ENCODE measurements at places on chromosomes 5 and 9.

- DNase-seq, result no peak
These were observed 115.8 kb upstream of the RPS23 start for GRCh38 chr5:82393951-82394350.

GRCh38 chr5:35884191-35884769, 27.6 kb downstream of the IL7R start:
- peak; percentile 28 for DNase-seq

- no peak for DNase-seq
These were observed 18.6 kb upstream of the SMIM15 start for GRCh38 chr5:61180886-61181285.

DNA sequence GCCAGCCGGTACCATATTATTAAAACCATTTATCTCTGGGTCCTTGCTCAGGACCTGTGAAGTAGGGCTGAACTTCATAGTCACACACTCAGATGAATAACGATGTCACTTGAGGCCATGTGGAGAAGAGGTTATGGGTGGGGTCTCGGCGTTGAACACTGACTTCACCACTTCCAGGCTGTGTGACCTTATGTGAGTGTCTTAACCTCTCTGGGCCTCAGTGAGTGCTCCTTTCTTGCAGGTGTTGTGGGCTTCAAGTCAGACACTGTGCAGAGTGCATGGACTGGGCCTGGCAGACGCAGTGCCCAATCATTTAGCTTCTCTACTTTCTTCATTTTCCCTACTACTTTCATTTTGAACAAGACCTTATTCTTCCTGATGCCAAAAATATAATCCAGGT, 278.8 kb downstream of the PBX3 start:
- no peak for DNase-seq

DNA sequence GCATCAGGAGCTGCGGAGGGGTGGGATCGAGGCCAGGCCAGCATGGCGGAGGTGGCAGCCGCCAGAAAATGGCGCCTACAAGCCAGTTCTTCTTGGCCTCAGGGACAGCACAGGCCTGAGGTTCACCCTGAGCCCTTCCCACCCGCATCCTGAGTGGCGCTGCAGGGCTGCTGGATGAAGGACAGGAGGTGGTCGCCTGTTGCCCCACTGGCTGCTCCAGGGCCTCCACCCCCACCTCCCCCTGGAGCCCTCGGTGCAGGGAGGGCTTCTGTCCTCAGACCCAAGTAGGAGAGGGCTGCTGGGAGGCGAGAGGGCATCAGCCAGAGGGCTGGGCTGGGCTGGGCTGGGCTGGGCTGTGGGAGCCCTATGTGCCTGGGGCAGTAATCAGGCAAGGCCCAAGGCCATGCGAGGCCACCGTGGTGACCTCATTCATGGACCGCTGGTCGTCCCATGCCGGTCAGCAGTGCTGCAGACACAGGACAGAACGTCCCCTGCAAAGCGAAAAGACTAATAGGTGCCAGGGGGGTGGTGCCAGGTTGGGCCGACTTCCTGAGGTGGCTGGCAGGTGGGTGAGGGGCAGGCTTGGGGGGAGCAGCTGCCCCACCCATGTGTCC, 13.8 kb downstream of the GPSM1 start:
- DNase-seq, result no peak

- no peak for DNase-seq
These were observed 255.9 kb downstream of the SAXO1 start for GRCh38 chr9:18776836-18777820.

DNA sequence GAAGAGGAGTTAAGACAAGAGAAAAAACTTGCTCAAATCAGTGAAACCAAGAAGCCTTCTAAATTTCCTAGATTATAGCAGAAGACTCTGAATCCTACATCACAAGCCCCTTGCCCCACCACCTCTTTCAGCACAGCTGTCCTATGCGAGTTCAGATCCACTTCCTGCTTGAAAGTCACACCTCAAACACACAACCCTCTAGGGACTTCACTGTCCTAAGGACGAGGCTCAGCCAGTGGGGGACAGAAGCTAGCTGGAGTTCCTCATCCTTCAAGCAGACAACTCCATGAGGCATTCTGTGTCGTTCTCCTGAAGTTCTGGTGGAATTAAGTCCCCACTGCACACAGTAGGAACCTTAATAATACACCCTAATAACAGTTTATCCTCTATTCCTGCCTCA, 44.3 kb downstream of the NRG2 start:
- no peak for DNase-seq

- DNase-seq, result no peak
These were observed 37.4 kb downstream of the HMCN2 start for GRCh38 chr9:130302785-130303612.

DNA sequence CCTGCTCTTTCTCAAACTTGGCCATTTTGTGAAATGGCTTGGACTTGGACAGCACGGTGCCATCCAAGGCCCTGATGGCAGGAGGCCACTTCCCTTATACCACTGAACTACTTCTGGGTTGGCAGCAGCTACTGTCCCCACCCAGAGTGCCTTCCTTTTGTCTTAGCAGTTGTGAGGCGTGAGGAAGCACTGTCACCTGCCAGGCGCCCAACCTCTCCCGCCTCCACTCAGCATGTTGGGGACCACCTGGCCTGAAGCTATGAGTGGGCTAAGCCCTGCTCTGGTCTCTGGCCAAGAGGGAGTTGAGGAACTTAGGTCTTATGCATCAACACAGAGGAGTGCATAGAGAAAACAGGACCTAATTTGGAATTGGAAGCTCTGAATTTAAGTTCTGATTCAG, 276.0 kb downstream of the ENC1 start:
- DNase-seq, result no peak

DNA sequence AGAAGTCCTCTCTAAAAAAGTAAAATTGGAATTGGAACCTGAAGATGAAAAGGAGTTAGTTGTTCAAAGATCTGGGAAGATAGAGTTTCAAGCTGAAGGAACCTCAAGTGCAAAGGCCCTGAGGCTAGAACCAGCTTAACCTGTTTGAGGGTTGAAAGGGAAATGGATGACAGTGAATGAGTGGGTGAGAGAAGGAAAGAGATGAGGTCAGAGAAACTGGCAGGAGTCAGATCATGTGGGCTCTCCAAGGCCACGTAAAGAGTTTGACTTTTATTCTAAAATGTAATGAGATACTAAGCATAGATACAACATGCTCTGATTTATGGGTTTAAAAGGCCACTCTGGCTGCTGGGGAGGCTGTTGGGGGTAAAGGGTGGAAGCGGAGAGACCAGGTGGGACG, 2.5 kb upstream of the RAD23B start:
- no peak for DNase-seq

- no peak for DNase-seq
These were observed 696.2 kb downstream of the DNAH5 start for GRCh38 chr5:13248253-13248652.

- no peak for DNase-seq
These were observed 27.5 kb upstream of the SELENOP start for GRCh38 chr5:42839196-42839595.

DNA sequence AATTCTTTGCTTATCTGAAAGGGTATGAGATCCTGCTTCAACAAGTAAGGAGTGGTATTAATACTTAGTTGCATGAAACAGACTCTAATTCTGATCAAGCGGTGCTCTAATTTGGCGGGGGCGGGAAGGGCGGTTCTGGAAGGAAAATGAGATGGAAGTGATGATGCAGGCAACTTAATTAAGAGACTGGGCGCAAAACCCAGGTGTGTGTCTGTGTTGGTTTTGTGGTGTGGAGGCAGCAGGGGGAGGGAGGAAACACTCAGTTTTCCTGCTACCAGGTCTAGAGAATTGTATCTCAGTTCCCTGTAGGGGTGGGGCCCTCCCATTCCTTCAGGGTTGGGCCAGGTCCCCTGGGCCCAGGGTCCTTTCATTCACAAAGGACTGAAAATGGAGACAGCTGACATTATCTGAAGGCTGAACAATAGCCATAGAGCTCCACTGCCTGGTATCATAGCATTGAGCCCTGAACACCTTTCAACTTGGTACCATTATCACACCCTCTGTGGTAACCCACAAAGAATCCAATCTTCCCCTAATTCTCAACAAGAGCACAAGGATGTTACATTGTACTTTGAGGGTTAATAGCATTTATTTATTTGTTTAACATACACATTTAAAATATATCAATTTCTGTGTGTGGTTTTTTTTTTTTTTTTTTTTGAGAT, 17.2 kb upstream of the C5orf47 start:
- DNase-seq, result no peak

- DNase-seq, result no peak
These were observed 547.0 kb downstream of the PDE4D start for GRCh38 chr5:59346514-59346913.

DNA sequence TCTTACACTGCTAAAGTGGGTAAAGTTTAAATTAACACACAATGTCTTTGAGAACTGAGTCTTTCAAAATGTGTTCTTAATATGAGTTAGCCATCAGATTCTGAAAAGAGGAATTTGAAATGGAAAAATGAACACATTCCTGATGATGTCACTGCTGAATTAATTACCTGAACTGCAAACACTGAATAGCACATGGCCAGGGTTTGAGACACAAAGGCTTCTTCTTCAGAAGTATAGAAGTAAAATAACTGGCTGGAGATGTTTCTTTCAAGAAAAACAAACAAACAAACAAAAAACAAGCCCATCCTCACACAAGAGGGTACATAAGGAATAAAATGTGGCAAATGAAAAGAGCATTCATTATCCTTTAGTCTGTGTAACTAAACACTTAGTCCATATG, 7.1 kb downstream of the GLIS3 start:
- no peak for DNase-seq

DNA sequence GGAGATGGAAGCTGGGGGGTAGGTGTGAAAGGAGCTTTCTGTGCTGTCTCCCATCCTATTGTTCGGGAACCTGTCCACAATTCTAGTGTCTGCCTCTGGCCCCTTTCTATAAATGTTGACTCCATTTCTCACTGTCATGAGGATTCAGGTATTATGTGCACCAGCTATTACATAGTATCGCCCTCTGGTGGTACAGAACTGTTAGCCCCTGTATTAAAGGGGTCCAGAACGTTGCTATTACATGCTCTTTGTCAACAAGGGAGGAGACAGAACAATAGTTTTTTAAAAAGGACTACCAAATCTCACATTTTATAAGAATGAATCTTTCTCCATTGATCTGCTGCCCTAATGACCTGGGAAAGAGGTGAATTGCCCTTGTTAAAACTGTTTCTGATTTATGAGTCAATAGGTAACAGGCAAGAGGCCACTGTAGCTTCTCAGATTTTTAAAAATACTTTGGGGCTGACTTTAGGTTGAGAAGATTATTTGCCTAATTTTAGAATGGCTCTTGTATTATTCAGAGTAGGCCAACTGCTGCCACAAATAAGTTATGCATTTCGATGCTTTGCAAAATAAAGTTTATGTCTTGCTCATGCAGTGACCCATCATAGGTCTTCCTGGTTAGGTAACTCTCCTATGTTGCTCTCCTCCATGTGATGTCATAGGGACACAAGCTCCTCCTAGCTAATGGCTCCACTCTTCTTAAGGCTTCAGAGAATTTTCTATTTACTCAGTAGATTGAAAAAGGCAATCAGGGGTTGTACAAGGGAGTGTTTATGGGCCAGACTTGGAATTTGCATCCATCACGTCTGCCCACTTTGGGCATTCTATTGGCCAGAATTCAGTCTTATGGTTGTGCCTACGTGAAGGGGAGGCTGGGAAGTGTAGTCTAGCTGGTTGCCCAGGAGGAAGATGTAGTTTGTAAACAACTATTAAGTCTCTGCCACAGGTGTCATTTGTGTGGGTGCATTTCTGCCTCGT, 20.8 kb downstream of the DCANP1 start:
- peak; percentile 33 for DNase-seq

- no peak for DNase-seq
These were observed 84.2 kb downstream of the ZNF608 start for GRCh38 chr5:124662181-124662781.

- DNase-seq, result no peak
These were observed 159.3 kb upstream of the TLX3 start for GRCh38 chr5:171149772-171150171.

DNA sequence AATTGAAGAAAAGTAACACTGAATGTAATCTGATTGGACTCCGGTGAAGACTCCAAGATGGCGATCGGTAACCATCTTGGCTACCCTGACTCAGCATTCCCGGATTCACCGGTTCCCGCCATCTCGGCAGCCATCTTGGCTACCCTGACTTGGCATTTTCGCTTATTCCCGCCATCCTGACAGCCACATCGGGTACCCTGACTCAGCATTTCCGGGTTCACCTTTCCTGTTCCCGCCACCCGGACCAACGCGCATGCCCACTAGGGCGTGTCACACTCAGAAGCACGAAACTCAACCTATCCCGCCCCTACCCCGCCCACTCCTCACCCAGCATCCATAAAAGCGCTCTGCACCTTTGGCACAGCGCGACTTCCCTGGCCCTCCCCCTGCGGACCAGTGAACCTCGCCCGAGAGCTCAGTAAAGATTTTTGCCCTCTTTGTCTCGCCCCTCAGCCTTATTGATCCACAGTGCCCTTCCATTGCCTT, 17.2 kb downstream of the SPTLC1 start:
- DNase-seq, result peak; percentile 29

- no peak for DNase-seq
These were observed 14.0 kb upstream of the TCF7 start for GRCh38 chr5:134100283-134101091.

DNA sequence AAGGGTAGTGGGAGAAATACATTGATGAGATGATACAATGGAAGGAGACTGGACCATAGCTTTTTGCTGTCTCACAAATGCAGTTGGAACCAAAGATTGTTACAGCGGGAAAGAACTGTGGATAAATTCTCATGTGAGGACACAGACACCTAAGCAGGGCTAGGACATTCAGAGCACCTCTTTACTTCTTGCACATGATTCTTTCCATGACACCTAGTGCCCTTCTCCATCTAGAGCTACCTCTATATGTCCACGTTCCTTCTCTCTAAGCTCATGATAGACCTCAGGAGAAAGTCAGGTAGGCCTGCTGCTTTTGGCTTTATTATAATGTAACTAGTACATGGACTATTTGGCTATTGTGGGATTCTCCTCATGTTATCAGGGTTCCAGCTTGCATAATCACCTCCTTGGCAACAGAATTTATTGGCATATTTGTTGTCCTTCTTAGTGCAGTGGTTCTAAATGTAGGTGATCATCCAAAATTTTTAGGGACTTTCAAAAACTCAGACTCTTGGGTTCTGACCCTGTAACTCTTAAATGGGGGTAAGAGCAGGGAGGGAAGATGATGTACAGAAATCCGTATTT, 27.2 kb downstream of the NR3C1 start:
- DNase-seq, result no peak

DNA sequence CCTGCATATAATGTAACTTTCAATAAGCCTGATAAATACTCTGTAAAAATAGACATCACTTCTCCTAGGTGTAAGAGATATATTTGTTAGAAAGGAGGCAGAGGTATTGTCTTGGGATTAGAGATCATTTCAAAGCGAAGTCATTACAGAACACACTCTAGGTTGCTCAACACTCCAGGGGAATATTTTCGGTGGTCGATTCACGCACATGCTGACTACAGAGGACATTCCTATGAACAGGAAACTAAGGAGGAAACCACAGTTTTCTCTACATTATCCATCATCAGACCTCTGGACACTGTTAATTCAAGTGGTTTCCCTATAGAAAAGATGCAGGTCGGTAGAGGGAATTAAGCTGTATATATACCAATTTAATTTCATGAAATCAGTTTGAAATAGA, 370.0 kb downstream of the NDUFS4 start:
- no peak for DNase-seq

- DNase-seq, result no peak
These were observed 1278.0 kb downstream of the EFNA5 start for GRCh38 chr5:106392766-106393165.

All from stromal cell of bone marrow (primary cell).